ENCODE measurements at places on chromosomes 11 and 22.

GRCh38 chr11:64498136-64498535, 92.9 kb upstream of the SLC22A12 start:
- no peak for DNase-seq

GRCh38 chr22:39299829-39300178, 19.6 kb downstream of the RPL3 start:
- DNase-seq, result no peak

DNA sequence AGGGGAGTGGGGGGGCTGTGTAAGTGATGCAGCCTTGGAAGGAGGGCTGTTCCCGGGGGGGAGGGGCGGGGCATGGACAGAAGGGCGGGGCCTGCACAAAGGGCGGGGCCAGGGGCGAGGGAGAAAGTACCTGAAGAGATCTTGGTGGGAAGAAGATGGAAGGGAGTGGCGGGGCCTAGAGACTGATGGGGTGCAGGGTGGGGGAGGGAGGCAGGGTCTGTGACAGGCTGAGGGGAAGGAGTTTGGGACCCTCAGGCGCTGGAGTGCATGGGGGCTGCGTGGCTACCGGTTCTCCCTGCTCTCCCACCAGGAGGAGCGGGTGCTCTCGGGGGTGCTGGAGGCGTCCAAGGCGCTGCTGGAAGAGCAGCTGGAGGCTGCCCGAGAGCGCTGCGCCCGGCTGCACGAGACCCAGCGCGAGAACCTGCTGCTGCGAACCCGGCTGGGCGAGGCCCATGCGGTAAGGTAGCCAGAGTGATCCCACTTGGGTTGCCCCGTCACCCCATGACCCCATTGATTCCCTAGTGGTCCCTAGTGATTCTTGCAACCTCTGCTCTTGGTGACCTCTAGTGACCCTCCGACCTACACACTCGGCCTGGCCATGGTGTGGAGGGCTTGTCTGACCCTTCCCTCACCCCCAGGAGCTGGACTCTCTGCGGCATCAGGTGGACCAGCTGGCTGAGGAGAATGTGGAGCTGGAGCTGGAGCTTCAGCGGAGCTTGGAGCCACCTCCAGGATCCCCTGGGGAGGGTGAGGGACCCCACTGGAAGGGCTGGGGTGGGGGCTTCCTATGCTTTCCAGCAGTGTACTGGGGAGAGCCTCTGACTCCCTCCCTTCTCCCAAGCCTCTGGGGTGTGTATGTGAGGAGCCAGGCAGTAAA, 3.1 kb downstream of the CCDC88B start:
- DNase-seq, result no peak

GRCh38 chr22:46159777-46160176, 9.5 kb downstream of the PPARA start:
- DNase-seq, result no peak
